ENCODE measurements at places on chromosomes 2 and 18.

DNA sequence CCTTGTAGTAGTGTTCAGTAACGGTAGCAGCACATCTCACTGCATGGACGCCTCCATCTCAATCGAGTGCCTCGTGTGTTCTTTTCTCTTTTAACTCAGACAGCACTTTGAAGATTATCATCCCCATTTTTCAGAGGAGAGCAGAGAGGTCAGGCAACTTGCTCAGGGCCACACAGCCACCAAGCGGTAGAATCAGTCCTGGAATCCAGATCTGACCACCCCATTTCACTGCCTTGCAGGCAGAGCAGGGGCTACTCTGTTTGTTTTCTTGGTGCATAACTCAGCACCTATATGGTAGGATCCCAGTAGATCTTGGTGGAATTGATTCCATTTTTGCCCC, 129.5 kb downstream of the SMAD7 start:
- no peak for DNase-seq

- DNase-seq: no peak
Measured at GRCh38 chr18:75064513-75064905, 144.4 kb downstream of the PTGR3 start.

GRCh38 chr2:37356299-37356698, 11.9 kb downstream of the QPCT start:
- no peak for DNase-seq

DNA sequence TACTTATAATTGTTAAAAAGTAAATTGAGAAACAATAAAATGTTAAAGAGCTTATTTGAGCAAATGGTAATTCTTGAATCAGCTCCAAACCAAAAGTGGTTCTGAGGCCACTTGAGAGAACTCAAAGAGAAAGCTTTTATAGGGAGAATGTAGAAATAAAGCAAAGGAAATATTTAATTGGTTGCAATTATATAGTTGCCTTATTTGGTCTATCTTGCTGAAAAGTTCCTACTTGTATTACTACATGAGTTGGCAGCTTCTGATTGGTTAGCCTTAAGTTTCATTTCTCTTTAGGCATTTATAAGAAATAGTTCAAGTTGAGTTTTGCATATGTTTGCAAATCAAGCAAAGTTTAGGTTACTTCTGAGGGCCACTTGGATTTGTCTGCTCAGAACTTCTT, 38.1 kb downstream of the SCN2A start:
- no peak for DNase-seq

Data from stimulated activated CD4-positive, alpha-beta T cell treated with anti-CD3 and anti-CD28 coated beads, Interleukin-4, amount 100 ng/mL, for 1 hour (primary cell).